ENCODE measurements at places on chromosomes 1 and 21. TPM values are rescaled to one million over a fixed set of nuclear protein-coding genes. Genes with fewer than 3 reads are reported as not detected.

DNA sequence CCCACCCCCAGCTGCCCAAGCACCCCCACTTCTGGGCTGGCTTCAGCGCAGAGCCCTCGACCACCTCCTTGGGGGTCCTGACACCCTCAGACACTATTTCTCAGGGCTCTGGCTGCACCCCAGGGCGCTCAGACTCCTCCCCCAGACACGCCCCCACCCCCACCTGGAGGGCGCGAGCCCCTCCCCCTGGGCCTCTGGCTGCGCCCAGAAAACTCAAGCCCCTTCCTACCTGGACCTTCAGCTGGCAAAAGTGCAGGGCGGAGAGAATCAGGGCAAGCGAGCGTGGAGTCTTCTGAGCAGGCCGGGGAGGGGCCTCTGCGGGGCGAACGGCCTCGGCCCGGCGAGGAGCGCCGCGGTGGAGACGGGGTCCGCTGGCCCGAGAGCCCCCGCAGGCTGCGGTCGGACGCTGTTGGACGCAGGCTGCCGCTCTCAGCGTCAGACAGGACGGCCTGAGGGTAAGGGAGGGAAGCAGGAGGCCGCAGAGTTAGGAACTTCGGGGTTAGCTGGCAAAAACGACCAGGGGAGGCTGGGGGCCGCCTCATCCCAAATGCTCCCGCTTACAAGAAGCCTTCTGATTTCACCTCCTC lies 17.4 kb upstream of the NBPF1 start:
- no peaks in the 10 kb centered on the region for H3K27me3 ChIP-seq
- no peak overlapping the region for H3K4me3 ChIP-seq
- no peaks in the 10 kb centered on the region for H3K4me1 ChIP-seq
- no peak overlapping the region for H3K27ac ChIP-seq
- H3K36me3 ChIP-seq: peaks cover 37% of the 10 kb centered on the region
- peak; percentile 5 for DNase-seq

- peaks cover 47% of the 10 kb centered on the region for H3K27me3 ChIP-seq
- H3K27ac ChIP-seq: no peak overlapping the region
- peak; percentile 91 for DNase-seq
- H3K4me1 ChIP-seq: peaks cover 27% of the 10 kb centered on the region
- no peak overlapping the region for H3K4me3 ChIP-seq
Measured at GRCh38 chr1:46446646-46447498, 42.8 kb upstream of the DMBX1 start.

- no peak for DNase-seq
- H3K36me3 ChIP-seq: peaks cover 23% of the 10 kb centered on the region
- H3K27ac ChIP-seq: no peak overlapping the region
Measured at GRCh38 chr21:26112127-26112742, 58.3 kb downstream of the APP start.

DNA sequence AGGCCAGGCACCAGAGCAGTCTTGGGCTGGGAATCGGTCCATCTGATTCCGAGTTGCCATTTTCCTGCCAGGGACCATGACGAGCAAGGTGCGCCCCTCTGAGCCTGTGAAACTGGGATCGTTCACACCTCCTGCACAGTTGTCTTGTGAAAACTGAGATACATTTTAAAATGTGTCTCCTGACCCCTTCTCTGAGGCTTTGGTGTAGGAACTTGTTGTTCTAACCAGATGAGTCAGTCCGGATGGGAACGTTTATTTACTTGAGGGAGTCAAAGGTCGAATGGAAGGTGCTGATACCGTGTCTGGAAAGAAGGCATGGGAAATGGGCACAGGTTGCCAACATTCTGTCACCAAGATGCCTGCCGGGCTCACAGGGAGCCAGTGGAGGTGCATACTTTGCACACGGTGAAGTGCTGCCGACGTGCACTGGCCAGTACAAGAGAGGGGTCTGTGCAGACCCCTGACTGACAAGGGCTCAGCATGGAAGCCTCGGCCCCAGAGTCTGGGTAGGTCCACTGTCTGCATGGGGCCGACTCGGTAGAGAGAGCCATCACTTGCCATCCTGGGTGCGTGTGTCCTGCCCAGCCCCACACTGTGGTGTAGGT lies 7.4 kb upstream of the KCNN3 start:
- H3K4me3 ChIP-seq: no peak overlapping the region
- no peak overlapping the region for H3K27ac ChIP-seq
- no peak for DNase-seq
- no peaks in the 10 kb centered on the region for H3K27me3 ChIP-seq
- peaks cover 10% of the 10 kb centered on the region for H3K4me1 ChIP-seq

GRCh38 chr21:14762327-14762726 lies 216.2 kb upstream of the SAMSN1 start:
- H3K4me3 ChIP-seq: no peak overlapping the region
- H3K27me3 ChIP-seq: no peaks in the 10 kb centered on the region
- H3K4me1 ChIP-seq: no peaks in the 10 kb centered on the region

- no peaks in the 10 kb centered on the region for H3K27me3 ChIP-seq
Measured at GRCh38 chr1:8412183-8412831, 94.4 kb downstream of the SLC45A1 start.

- H3K4me1 ChIP-seq: no peaks in the 10 kb centered on the region
- no peak for DNase-seq
- no peak overlapping the region for H3K27ac ChIP-seq
- no peak overlapping the region for H3K4me3 ChIP-seq
- no peaks in the 10 kb centered on the region for H3K36me3 ChIP-seq
- no peaks in the 10 kb centered on the region for H3K27me3 ChIP-seq
Measured at GRCh38 chr1:87584586-87584985, 255.9 kb downstream of the LMO4 start.

DNA sequence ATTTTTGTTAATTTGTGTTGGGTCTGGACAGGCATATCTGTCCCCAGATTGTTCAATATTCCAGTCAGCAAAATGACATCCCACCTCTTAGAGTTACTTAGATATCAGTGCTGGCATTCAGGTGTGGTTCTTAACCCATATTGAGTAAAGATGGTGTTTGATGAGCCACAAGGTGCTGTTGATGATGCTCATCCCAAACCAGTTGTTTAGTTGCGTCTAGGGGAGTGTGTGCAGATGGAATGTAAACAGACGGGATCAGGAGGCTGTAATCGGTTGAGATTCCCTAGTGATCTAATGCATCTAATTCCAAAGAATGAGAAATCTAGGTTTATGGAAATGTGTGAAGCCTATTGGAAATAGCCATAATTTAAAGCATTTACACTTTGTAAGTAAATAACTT lies 1.1 kb downstream of the HOOK1 start:
- no peak overlapping the region for H3K4me3 ChIP-seq
- H3K36me3 ChIP-seq: no peaks in the 10 kb centered on the region
- peaks cover 3% of the 10 kb centered on the region for H3K27me3 ChIP-seq
- peaks cover 15% of the 10 kb centered on the region for H3K4me1 ChIP-seq

DNA sequence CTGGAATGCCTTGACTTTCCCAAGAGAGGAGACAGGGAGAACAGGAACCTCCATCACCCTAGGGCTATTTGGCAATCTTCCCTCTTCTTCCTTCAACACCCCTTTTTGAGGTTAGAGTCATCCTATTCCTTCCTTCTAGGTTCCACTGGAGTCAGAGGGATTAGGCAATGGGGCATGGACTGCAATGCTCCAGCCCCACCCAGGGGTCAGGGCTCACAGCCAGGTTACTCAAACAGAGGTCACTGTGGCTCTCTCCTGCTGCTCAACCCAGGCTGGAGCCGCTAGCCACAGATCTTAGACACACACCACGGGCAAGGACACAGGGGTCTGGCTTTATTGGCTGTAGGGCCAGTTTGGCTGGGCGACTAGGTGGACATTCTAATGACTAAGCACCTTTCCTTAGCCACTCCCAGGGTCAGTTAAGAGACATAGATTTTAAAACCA lies 145.5 kb upstream of the NRIP1 start:
- H3K27ac ChIP-seq: no peak overlapping the region
- H3K4me3 ChIP-seq: no peak overlapping the region
- H3K36me3 ChIP-seq: no peaks in the 10 kb centered on the region

GRCh38 chr1:160007577-160008200 lies 24.1 kb downstream of the PIGM start:
- no peaks in the 10 kb centered on the region for H3K36me3 ChIP-seq
- H3K27me3 ChIP-seq: no peaks in the 10 kb centered on the region
- no peak overlapping the region for H3K4me3 ChIP-seq
- H3K27ac ChIP-seq: no peak overlapping the region
- H3K4me1 ChIP-seq: no peaks in the 10 kb centered on the region

DNA sequence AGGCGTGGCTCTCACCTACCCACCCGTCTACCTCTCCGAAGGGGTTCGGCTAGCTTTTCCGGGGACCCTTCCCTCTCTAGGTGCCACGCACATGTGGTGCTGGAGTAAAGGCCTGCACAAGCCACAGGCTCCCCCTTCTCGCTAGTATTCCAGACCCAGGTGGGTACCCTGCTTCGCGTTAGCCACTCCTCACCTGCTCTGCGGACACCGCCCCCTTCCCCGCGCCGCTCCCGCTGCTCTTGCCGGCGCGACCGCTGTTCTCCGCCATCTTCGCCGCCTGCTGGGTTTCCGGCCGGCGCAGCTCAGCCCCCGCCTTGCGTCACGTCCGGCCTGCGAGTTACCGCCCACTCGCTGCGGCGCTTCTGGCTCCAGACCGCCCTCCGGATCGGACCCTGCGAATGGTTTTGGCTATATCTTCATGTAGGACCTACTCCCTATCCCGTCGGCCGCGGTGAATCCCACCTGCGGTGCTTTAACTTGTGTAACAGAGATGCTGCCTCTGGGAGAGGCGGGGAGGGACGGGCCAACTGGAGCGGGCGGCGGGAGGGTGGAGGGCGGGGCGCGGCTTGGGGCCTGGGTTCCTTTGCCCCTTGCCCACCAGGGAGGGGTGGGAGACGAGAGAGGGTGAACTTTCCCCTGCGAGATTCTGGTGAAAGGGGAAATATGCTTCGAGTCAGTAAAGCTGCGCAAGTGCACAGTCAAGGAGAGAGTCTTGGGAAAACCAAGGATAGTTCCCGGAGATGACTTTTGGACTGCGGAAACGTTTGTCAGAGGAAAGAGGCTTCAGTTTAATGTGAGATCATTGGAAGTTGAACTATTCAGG lies at the start of the genes NIT1 and PFDN2:
Gene NIT1, plus strand, starts transcription at position 347 of the 823 bp plus-strand sequence. Its CDS starts 72 bp downstream, at position 419.
Gene PFDN2, minus strand, starts transcription at position 279 of the 823 bp plus-strand sequence. Its CDS starts 11 bp downstream, at position 268.
- peaks cover 77% of the 10 kb centered on the region for H3K4me1 ChIP-seq
- H3K4me3 ChIP-seq: peak within 1 kb of the TSS; percentile 92
- peak; percentile 90 for DNase-seq
- no peaks in the 10 kb centered on the region for H3K27me3 ChIP-seq

GRCh38 chr1:20137055-20137454 lies 2.1 kb upstream of the PLA2G2F start:
- no peaks in the 10 kb centered on the region for H3K4me1 ChIP-seq
- no peak for DNase-seq

GRCh38 chr21:37153196-37153934 lies 80.3 kb downstream of the TTC3 start:
- H3K4me1 ChIP-seq: no peaks in the 10 kb centered on the region
- no peaks in the 10 kb centered on the region for H3K27me3 ChIP-seq
- H3K36me3 ChIP-seq: peaks cover 15% of the 10 kb centered on the region
- no peak for DNase-seq
- no peak overlapping the region for H3K4me3 ChIP-seq
- no peak overlapping the region for H3K27ac ChIP-seq

The PAX7 gene
- total RNA-seq: not detected

The CAMK1G gene
- 2.4 TPM for total RNA-seq

The RNPC3 gene
- total RNA-seq: 15.5 TPM

The OLIG2 gene
- not detected for total RNA-seq

The HTR6 gene
- total RNA-seq: 0.19 TPM

The MAP1LC3C gene
- total RNA-seq: not detected

The KTI12 gene
- total RNA-seq: 7.6 TPM

The ALDH4A1 gene
- 12.5 TPM for total RNA-seq

The EXO1 gene
- total RNA-seq: 55.3 TPM

The PTAFR gene
- total RNA-seq: 0.05 TPM

The SLFNL1 gene
- total RNA-seq: 0.12 TPM

Data from activated naive CD4-positive, alpha-beta T cell treated with anti-CD3 and anti-CD28 coated beads for 36 hours (primary cell).